GM10248 (cell line): ENCODE measurements at places on chromosomes 4 and X.

GRCh38 chrX:132184871-132185270 is 34.4 kb downstream of the RAP2C start:
- no peak for DNase-seq

DNA sequence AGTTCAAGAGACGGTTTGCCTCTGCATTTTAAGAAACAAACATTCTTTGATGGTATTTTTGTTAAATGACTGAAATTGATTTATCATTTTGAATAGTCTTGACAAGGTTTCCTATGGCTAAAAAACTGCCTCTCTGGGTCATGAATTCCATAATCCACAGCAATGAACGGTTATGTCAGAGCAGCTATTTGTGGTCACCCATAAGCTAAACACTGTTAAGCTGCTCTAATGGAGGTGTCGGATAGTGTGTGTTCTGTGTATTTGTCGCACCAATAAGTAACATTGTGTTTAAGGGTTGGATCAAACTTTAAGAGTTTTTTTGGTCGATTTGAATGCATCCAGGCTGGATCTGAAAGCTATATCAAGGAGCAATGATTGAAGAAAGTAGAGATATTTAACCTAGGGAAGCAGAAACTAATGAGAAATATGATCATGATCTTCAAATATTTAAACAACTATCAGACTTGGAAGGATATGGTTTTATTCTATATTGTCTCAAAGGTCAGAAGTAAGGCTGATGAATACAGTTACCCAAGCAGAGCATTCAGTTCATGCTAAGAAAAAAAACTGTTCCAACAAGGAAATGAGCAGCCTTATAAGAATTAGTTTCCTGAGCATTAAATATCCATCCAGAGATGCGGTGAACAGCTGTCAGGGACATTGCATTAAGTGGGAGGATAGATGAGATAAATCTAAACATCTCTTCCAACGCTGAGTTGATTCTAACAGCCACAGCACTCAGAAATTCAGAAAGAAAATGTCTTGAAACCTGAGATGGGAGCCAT is 232.3 kb upstream of the RPS6KA3 start:
- no peak for DNase-seq

GRCh38 chr4:159271856-159272255 is 169.0 kb downstream of the RAPGEF2 start:
- DNase-seq, result no peak

GRCh38 chr4:48588230-48589097 is 98.4 kb downstream of the ZAR1 start:
- DNase-seq, result no peak
